ENCODE measurements at places on chromosomes 4 and X. TPM values are rescaled to one million over a fixed set of nuclear protein-coding genes. Genes with fewer than 3 reads are reported as not detected.

GRCh38 chr4:150982557-150983233 lies 32.4 kb downstream of the LRBA start:
- DNase-seq, result no peak
- H3K4me3 ChIP-seq, result no peak overlapping the region
- H3K27ac ChIP-seq, result no peak overlapping the region
- no peaks in the 10 kb centered on the region for H3K27me3 ChIP-seq
- no peaks in the 10 kb centered on the region for H3K4me1 ChIP-seq
- no peaks in the 10 kb centered on the region for H3K36me3 ChIP-seq

- no peaks in the 10 kb centered on the region for H3K27me3 ChIP-seq
- H3K27ac ChIP-seq, result no peak overlapping the region
- H3K4me3 ChIP-seq, result no peak overlapping the region
- no peaks in the 10 kb centered on the region for H3K36me3 ChIP-seq
- DNase-seq, result no peak
Measured at GRCh38 chrX:19064175-19064574, 58.1 kb downstream of the ADGRG2 start.

DNA sequence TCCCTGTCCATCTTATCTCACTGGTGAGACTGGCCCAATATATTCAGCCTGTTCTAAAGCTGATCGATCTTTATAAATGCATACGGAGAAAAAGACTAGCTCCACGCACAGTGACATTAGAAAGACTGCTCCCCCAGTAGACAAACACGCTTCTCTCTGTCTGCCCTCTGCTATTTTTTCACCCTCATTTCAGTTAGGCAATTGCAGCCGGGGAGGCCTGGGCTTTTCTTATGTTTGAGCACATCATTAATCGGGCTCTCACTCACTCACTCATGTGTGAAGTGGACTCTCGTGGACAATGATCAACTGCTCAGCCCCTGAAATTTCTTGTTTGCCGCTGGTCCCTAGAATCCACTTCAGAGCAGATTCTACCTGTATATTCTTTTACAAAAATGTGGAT lies 824.7 kb upstream of the TENM3 start:
- H3K27ac ChIP-seq, result no peak overlapping the region
- H3K4me3 ChIP-seq, result no peak overlapping the region
- DNase-seq, result no peak
- H3K36me3 ChIP-seq, result no peaks in the 10 kb centered on the region
- H3K27me3 ChIP-seq, result no peaks in the 10 kb centered on the region
- no peaks in the 10 kb centered on the region for H3K4me1 ChIP-seq

GRCh38 chr4:100022792-100023222 lies 72.7 kb upstream of the H2AZ1 start:
- H3K36me3 ChIP-seq, result no peaks in the 10 kb centered on the region
- no peaks in the 10 kb centered on the region for H3K4me1 ChIP-seq
- H3K27ac ChIP-seq, result no peak overlapping the region

The MAGEE2 gene
- total RNA-seq, result not detected

- H3K27me3 ChIP-seq, result no peaks in the 10 kb centered on the region
- no peak overlapping the region for H3K27ac ChIP-seq
- no peak for DNase-seq
- H3K36me3 ChIP-seq, result no peaks in the 10 kb centered on the region
- H3K4me1 ChIP-seq, result no peaks in the 10 kb centered on the region
Measured at GRCh38 chrX:68249401-68249831, 183.9 kb downstream of the OPHN1 start.

GRCh38 chrX:96692890-96693289 lies 8.2 kb downstream of the DIAPH2 start:
- H3K27me3 ChIP-seq, result no peaks in the 10 kb centered on the region
- no peak for DNase-seq
- H3K27ac ChIP-seq, result no peak overlapping the region
- H3K36me3 ChIP-seq, result no peaks in the 10 kb centered on the region

GRCh38 chrX:3940000-3940610 lies 226.7 kb upstream of the PRKX start:
- no peak for DNase-seq
- no peaks in the 10 kb centered on the region for H3K4me1 ChIP-seq
- H3K27me3 ChIP-seq, result no peaks in the 10 kb centered on the region
- no peak overlapping the region for H3K4me3 ChIP-seq
- no peak overlapping the region for H3K27ac ChIP-seq
- no peaks in the 10 kb centered on the region for H3K36me3 ChIP-seq

GRCh38 chrX:31836479-31836878 lies 764.6 kb upstream of the FTHL17 start:
- H3K36me3 ChIP-seq, result no peaks in the 10 kb centered on the region
- DNase-seq, result no peak
- H3K27ac ChIP-seq, result no peak overlapping the region
- no peak overlapping the region for H3K4me3 ChIP-seq
- no peaks in the 10 kb centered on the region for H3K27me3 ChIP-seq

GRCh38 chr4:14225688-14226207 lies 598.2 kb upstream of the BOD1L1 start:
- no peak overlapping the region for H3K4me3 ChIP-seq
- no peaks in the 10 kb centered on the region for H3K36me3 ChIP-seq
- H3K27ac ChIP-seq, result no peak overlapping the region
- no peak for DNase-seq
- no peaks in the 10 kb centered on the region for H3K27me3 ChIP-seq

DNA sequence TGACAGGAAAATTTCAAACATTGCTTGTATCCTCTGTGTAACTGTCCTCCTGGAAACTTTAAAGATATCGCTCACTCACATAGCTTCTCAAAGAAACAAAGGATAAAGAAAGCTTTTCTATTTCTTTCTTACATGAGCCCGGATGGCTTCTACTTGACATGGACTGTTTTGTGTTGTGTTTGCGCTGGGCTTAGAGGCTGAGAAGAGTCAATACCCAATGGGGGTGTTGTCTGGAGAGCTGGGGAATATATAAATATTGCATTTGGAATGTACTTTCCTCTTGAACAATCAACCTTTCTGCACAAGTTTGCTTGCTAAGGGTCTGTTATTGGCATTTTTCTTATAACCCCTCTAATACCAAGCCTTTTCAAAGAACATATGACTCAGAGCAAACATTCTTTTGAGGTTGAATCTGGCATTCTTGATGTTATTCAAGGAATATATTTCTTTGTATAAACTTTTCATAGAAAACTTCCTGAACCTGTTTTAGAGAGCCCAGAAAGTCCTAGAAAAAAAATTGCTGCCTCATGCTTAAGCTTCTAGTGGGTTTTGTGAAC lies 331.9 kb downstream of the PACRGL start:
- no peak for DNase-seq
- no peak overlapping the region for H3K27ac ChIP-seq
- no peaks in the 10 kb centered on the region for H3K36me3 ChIP-seq

- H3K4me1 ChIP-seq, result no peaks in the 10 kb centered on the region
- H3K4me3 ChIP-seq, result no peak overlapping the region
- H3K36me3 ChIP-seq, result no peaks in the 10 kb centered on the region
- H3K27ac ChIP-seq, result no peak overlapping the region
- no peak for DNase-seq
- H3K27me3 ChIP-seq, result no peaks in the 10 kb centered on the region
Measured at GRCh38 chrX:100625985-100626491, 10.6 kb downstream of the TSPAN6 start.

- H3K4me3 ChIP-seq, result no peak overlapping the region
- peaks cover 14% of the 10 kb centered on the region for H3K4me1 ChIP-seq
- no peak for DNase-seq
- no peaks in the 10 kb centered on the region for H3K36me3 ChIP-seq
- no peak overlapping the region for H3K27ac ChIP-seq
- peaks cover 2% of the 10 kb centered on the region for H3K27me3 ChIP-seq
Measured at GRCh38 chr4:124708517-124709300, 3.8 kb downstream of the ANKRD50 start.

DNA sequence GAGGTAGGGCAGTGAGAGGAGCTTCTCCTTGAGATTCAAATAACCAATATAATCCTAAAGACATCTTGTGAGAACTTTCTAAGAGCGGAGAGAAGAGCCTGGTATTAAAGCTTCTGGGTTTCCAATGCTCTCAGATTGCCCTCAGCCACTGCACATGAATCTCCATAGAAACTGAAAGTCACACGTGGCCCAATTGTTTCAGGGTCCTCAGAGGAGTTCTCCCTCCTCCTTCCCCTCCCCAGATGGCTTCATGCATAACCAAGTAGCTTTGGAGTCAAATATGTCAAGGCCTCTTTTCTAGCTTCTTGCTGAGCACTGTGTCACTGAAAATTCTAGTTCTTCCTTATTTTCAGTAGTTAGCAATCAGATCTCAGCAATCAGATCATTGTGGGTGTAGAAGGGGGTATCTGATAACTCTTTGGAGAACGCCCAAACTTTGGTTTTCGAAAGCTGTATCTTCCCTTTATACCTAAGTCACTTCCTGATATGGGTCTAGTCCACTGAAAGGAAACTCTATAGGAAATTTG lies 2.2 kb downstream of the BTK start:
- no peak overlapping the region for H3K27ac ChIP-seq
- H3K36me3 ChIP-seq, result no peaks in the 10 kb centered on the region
- no peaks in the 10 kb centered on the region for H3K27me3 ChIP-seq
- no peaks in the 10 kb centered on the region for H3K4me1 ChIP-seq

The TKTL1 gene
- 28.8 TPM for total RNA-seq

- H3K27me3 ChIP-seq, result peaks cover 22% of the 10 kb centered on the region
- no peak overlapping the region for H3K4me3 ChIP-seq
- peaks cover 68% of the 10 kb centered on the region for H3K4me1 ChIP-seq
- DNase-seq, result peak; percentile 42
Measured at GRCh38 chrX:40008791-40009461, 88.8 kb downstream of the BCOR start.

GRCh38 chrX:20240201-20240600 lies 26.5 kb downstream of the RPS6KA3 start:
- no peaks in the 10 kb centered on the region for H3K36me3 ChIP-seq
- no peaks in the 10 kb centered on the region for H3K4me1 ChIP-seq
- no peaks in the 10 kb centered on the region for H3K27me3 ChIP-seq
- no peak overlapping the region for H3K4me3 ChIP-seq
- DNase-seq, result no peak

DNA sequence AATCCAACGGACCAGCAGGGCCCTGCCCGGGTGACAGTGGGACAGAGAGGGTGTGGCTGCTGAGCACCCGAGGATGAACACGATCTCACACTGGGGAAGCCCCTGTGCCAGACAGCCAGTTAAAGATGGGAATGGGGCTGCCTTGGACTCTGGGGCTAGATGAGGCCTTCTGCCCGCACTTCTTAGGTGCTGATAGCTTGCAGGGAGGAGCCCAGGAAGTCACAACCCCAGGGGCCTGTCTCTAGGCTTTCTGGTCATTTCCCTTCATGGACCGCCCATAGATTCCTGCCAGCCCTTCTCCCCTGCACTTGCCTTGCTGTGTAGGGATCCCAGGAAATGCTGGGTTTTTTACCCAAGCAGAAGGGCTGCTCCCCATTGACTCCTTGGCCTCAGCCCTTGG lies 6.2 kb downstream of the ZNF275 start:
- no peak overlapping the region for H3K27ac ChIP-seq
- H3K4me1 ChIP-seq, result peaks cover 8% of the 10 kb centered on the region
- H3K36me3 ChIP-seq, result peaks cover 10% of the 10 kb centered on the region
- H3K4me3 ChIP-seq, result no peak overlapping the region

- no peak overlapping the region for H3K27ac ChIP-seq
- H3K36me3 ChIP-seq, result peaks cover 55% of the 10 kb centered on the region
- no peaks in the 10 kb centered on the region for H3K27me3 ChIP-seq
Measured at GRCh38 chr4:48585401-48585800, 95.3 kb downstream of the ZAR1 start.

DNA sequence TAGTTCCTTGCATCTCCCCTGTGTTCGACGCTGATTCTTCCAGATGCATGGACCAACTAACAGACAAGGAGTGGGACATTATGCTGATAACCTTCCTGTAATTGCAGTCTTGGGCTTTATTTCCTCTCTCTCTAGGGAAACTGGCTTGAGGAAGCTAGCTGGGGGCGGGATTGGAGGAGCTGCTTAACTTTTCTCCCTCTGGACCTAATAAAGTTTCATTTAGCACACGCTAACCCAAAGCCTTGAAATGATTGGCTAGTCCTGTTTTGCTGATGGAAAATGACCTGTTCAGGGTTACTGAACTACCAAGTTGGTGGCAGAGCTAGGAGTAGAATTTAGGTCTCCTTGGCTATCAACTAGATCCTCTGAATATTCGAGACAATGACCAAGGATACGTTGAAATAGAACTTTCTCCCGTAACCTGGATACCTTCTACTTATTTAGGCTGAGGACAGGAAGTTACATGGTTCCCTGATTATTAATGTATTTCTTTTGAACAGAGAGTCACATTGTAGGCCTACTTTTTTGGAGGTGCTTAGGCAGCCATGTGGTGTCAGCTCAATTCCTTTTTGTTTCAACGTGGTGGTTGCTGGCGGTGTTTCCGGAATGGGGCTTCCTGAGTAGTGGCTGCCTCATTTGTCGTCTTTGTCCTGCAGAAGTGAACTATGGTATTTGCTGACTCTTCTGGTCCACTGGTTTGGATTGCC lies 2.0 kb downstream of the PGK1 start:
- H3K36me3 ChIP-seq, result no peaks in the 10 kb centered on the region
- no peak for DNase-seq
- H3K4me1 ChIP-seq, result peaks cover 18% of the 10 kb centered on the region
- peak overlapping the region; percentile 95 for H3K27ac ChIP-seq
- H3K4me3 ChIP-seq, result no peak overlapping the region
- H3K27me3 ChIP-seq, result no peaks in the 10 kb centered on the region

- peak; percentile 76 for DNase-seq
- H3K4me3 ChIP-seq, result no peak overlapping the region
- H3K27ac ChIP-seq, result no peak overlapping the region
- no peaks in the 10 kb centered on the region for H3K36me3 ChIP-seq
Measured at GRCh38 chr4:107736924-107737448, 17.0 kb upstream of the PAPSS1 start.

GRCh38 chrX:10756441-10756840 lies 136.1 kb upstream of the MID1 start:
- no peak overlapping the region for H3K27ac ChIP-seq
- DNase-seq, result no peak
- no peaks in the 10 kb centered on the region for H3K4me1 ChIP-seq
- H3K4me3 ChIP-seq, result no peak overlapping the region
- no peaks in the 10 kb centered on the region for H3K27me3 ChIP-seq

The PCDH18 gene
- total RNA-seq, result not detected

- peak; percentile 69 for DNase-seq
- H3K27ac ChIP-seq, result no peak overlapping the region
Measured at GRCh38 chrX:119784747-119785446, 6.5 kb downstream of the RPL39 start.

DNA sequence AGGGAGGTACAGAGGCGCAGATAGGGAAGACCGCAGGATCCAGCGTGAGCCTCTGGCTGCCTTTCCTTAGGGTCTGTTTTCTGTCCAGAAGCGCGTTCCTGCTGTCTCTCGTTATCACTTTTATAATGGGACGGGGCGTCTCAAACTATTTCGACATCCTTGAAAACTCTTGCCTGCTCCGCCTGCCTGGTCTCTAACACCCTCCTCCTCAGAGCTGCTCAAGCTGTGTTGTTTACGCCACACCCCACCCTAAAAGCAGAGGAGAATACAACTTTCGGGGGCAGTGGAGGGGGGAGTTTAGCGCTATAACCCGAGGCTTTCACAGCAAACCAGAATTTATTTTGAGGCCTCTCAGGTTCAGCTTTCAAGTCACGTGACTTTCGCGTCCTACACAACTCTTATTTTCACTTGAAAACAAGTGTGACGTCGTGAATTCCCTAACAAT lies 646 bp upstream of the FAM3A start:
- DNase-seq, result peak; percentile 54
- peak overlapping the region; percentile 47 for H3K4me3 ChIP-seq
- no peaks in the 10 kb centered on the region for H3K36me3 ChIP-seq
- peak overlapping the region; percentile 80 for H3K27ac ChIP-seq

GRCh38 chrX:48800574-48801279 lies 1.1 kb upstream of the HDAC6 start:
- H3K4me1 ChIP-seq, result peaks cover 16% of the 10 kb centered on the region
- no peak for DNase-seq
- H3K27ac ChIP-seq, result peak overlapping the region; percentile 89
